Posterior cingulate gyrus (tissue), 11 donors: ENCODE measurements at places on chromosomes 3 and 15.

- DNase-seq, result no peak
These were observed 53.0 kb upstream of the GOLGA8A start for GRCh38 chr15:34490417-34491193.

DNA sequence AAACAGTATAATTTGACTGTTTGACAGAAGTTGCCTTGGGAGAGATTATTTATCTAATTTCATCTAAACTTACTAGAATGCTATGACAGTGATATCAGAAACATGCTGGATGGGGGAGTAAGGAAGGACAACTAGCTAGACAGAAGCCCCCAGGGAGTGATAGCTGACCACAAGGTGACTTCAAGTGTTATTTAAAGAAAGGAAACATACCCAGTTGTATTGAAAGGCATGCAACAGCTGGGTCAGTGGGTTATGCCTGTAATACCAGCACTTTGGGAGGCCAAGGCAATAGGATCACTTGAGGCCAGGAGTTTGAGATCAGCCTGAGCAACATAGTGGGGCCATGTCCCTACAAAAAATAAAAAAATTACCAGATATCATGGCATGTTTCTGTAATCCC, 69.6 kb downstream of the SLC49A4 start:
- DNase-seq, result no peak

DNA sequence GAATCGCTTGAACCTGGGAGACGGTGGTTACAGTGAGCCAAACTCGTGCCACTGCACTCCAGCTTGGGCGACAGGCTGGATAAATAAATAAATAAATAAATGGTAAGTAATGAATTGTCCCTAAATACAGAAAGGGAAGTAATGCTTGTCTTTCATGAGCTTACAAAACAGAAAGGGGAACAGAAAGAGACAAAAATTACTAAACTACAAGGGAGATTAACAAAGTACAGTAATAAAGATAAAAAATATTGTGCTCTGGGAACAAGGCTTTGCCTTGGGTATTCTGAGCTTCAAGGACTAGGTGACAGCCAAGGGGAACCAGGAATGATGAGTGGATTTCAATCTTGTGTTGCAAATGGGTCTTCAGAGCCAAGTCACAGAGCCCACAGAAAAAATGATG, 9.2 kb upstream of the HLTF start:
- no peak for DNase-seq

GRCh38 chr3:48426944-48427629, 2.8 kb downstream of the PLXNB1 start:
- no peak for DNase-seq

DNA sequence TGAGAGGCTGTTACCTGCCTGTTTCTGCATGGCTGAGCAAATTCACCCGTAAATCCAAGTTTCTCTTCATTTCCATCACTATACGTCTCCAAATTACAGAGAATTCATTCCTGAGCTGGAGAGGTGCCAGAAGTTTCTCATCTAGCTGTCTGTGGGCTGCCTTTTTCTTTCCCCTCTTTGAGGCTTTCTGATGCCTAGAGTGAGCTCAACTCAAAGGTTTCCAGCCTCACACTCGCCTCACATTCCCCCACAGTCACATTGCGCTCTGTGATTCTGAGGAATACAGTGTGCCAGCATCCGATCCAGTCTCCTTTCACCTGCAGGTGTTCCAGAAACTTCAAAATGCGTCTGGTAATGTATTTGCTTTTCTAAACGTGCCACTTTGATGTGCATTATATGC, 267.2 kb downstream of the MFSD1 start:
- DNase-seq, result peak; percentile 84

- DNase-seq, result no peak
These were observed 181.9 kb upstream of the CHL1 start for GRCh38 chr3:14652-15051.

GRCh38 chr3:188476935-188477334, 323.0 kb downstream of the LPP start:
- no peak for DNase-seq

GRCh38 chr15:71549697-71550096, 260.7 kb upstream of the NR2E3 start:
- no peak for DNase-seq

DNA sequence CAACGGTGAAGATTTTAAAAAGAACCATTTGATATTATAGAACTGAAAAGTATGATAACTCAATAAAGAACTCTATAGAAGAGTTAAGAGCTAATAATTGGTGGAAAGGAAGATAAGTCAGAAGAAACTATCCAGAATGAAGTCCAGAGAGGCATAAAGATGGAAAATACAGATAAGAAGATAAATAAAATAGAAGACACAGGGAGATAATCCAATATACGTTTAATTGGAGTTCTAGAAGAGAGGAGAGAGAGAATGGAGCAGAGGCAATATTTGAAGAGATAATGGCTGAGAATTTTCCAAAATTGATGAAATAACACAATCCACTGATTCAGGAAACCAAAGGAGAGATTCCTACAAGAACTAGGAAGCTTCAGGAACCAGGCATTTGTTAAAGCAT, 49.8 kb upstream of the EPHB3 start:
- DNase-seq, result no peak

DNA sequence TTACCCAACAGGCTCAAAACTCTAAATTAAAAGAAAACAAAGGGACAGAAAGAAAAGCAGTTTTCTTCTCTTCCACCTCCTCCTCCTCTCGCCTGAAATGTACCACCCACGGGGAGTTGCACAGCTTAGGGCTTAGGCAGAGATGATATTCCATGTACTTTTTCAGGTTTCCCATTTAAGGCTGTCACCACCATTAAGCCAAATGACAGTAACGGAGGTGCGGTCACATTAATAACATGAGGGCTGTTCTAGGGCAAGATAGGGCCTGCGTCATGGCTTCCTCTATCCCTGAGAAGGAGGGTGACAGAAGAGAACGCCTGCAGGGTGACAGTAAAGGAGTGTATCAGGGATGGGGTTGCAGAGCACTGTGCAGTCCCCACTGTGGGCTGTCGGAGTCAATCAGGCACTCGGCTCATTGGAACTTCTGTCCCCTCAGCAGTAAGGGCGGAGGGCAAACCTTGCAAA, 51.7 kb upstream of the TJP1 start:
- no peak for DNase-seq

- no peak for DNase-seq
These were observed 29.7 kb upstream of the STRIT1 start for GRCh38 chr3:155323063-155323666.

GRCh38 chr3:125055913-125056745, at the start of gene HEG1:
TSS of gene HEG1 (minus strand) at chr3:125055997. CDS start at chr3:125055890, 107 bp downstream.
- peak; percentile 65 for DNase-seq

DNA sequence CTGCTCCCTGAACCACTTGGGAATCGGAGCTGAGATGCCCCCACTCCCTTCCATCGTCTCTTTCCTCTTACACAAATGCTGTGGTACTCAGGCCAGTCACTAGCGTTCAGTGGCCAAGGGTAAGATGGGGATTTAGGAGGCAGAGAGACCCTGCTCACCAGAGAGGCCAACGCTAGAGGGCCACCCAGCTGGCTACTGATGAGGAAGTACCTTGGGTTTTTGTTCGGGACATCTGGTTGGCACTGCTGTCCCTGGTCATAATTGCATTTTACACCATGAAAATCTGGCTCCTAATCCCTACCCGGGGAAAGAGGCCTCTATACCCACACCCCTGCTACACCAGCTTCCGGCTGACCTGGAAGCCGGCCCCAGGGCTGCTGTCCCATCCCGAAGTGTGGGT, 7.7 kb downstream of the MAP6D1 start:
- no peak for DNase-seq

DNA sequence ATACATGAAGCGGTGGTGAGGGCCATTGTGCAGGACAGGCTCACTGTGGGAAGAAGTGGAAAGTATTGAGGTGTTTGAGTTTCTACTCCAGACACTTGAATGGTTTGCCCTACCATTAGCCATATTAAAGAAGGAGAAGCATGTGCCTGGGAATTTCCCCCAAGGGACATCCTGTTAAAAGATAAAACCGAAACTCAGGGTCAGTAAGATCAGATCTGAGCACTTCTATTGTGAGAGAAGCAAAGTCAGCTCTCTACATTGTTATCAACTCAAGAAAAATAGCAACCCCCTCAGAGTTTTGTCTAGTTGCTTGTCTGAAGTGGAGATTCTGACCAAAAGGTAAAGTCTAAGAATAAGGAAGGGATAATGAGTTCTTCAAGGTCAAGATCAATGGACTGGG, 269.8 kb downstream of the CHST2 start:
- DNase-seq, result no peak

DNA sequence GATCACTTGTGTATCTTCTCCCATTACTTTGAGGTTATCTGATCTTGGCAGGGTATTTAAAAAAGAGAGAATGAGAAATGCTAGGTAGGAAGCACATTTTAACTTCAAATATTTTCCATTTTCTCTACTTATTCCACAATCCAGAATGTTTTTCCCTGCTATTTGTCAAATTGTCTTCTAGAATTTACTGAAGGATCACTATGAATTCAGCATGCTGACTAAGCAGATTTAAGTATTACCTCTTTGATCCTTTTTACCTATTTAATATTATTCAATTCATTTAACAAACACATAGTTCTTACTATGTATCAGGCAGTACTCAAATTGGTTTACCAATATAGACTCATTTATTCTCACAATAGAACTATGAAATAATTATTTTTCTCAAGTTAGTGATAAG, 463.4 kb upstream of the ARL6 start:
- no peak for DNase-seq

DNA sequence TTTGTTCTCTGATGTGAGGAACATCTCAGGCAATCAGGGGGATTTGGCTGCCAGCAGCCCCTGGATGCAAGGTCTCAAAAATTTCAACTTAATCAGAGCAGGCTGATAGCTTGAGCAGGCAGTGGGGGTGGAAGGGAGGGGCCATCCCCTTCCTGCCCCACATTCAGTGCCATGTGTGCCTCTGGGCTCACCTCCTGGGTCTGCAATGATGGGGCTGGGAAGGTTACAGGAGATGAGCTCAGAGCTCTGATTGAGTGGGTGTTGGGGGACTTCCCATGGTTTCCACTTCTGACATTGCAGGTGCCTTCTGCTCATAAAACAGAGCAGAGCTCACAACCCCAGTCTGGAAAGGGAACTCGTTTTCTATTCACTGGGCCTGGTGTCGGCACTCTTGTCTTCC, 37.0 kb downstream of the PARP16 start:
- no peak for DNase-seq

- DNase-seq, result no peak
These were observed 150.8 kb upstream of the KCNMB2 start for GRCh38 chr3:178385280-178385952.

- DNase-seq, result no peak
These were observed 16.3 kb downstream of the ZNF385D start for GRCh38 chr3:21734746-21735145.

GRCh38 chr3:10381336-10381735, 60.4 kb upstream of the SEC13 start:
- no peak for DNase-seq

- peak; percentile 45 for DNase-seq
These were observed 37.6 kb downstream of the CORO2B start for GRCh38 chr15:68616397-68616796.

DNA sequence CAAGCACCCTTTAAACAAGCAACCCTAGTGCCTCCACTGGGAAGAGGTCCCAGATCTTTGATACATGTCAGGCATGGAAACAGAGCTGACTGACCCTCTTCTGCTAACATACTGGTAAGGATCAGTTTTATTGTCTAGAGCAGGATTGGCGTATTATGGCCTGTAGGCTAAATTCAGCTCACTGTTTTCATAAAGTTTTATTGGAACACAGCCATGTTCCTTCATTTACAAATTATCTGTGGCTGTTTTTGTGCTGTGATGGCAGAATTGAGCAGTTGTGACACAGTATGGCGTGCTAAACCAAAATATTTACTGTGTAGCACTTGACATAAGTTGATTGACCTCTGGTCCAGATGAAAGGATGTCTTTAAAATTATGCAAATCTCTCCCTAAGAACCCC, 45.0 kb downstream of the WDR76 start:
- no peak for DNase-seq
